Calu3 (cell line): ENCODE measurements at places on chromosomes 7 and 10. TPM values are rescaled to one million over a fixed set of nuclear protein-coding genes. Genes with fewer than 3 reads are reported as not detected.

Gene SPDYE5
- total RNA-seq: not detected in 2 replicates

Gene NEUROD6
- total RNA-seq: not detected in 2 replicates

DNA sequence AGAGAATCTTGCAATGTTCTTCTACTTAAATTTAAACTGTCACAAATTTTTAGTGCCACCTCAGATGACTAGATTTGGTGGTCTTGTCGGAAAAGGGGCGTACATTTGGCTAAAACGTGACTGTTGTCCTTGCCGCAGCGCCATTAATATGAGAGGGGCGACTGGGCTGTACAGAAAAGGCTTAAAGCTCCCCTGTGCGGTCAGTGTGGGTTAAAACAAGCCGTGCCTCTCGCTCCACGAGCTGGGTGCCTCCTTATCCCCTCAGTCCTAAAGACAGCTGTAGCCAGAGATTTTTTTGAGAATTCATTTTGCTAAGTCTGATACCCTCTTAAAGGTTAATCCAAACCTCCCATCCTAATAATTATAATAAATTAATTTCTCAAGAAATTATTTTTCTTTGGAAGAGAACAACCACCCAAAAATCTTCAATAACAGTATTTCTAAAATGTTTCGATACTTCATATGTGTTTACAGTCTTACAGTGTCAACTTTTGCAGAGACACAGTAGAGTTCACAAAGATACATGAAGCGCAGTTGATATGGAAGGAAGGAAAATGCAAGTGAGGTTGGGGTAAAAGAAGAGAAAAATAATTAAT lies 68.6 kb downstream of the C7orf25 start:
- DNase-seq: peak; percentile 56
- H3K4me1 ChIP-seq: no peaks in the 10 kb centered on the region
- H3K36me3 ChIP-seq: no peaks in the 10 kb centered on the region

Gene GIMAP5
- total RNA-seq: not detected in 2 replicates

DNA sequence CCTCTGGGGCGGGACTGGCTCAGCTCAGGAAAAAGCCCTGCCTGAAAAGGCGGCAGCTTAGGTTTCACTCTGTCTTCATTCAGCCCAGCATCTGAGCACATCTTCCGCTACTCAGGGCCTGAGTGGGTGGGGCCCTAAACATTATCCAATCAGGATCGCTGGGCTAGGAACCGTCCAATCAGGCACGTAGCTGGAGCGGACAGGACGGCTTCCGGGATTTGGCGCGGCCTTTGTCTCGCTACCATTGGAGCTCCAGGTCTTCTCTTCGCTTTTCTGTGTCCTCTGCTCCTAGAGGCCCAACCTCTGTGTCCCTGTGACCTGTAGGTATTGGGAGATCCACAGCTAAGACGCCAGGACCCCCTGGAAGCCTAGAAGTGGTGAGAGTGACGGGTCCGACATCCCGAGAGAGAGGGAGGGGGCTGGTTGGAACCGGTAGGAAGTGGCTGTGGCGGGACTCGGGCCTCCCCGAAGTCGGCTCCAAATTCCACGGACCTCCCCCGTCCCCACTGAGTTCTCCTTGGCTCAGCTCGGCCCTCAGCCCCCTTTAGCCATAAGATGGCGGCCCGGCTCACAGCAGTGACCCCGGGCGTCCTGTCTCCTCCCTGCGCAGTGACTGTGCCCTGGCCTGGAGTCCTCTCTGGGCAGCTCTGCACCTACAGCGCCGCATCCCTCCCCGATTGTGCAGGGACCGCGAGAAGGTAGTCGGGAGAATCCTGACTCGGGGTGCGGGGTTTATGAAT lies 99.1 kb downstream of the ZNF680 start:
- H3K27ac ChIP-seq: no peak overlapping the region
- DNase-seq: no peak
- no peaks in the 10 kb centered on the region for H3K36me3 ChIP-seq
- H3K27me3 ChIP-seq: no peaks in the 10 kb centered on the region
- no peak overlapping the region for H3K4me3 ChIP-seq

- H3K27ac ChIP-seq: no peak overlapping the region
- DNase-seq: no peak
- no peaks in the 10 kb centered on the region for H3K36me3 ChIP-seq
Measured at GRCh38 chr7:47458057-47458456, 123.9 kb downstream of the TNS3 start.

GRCh38 chr10:52651293-52651692 lies 121.3 kb downstream of the MBL2 start:
- no peak overlapping the region for H3K4me3 ChIP-seq
- H3K27me3 ChIP-seq: no peaks in the 10 kb centered on the region
- H3K4me1 ChIP-seq: no peaks in the 10 kb centered on the region
- H3K36me3 ChIP-seq: no peaks in the 10 kb centered on the region
- DNase-seq: no peak

GRCh38 chr7:102967798-102968197 lies 55.0 kb downstream of the LRRC17 start:
- H3K27me3 ChIP-seq: no peaks in the 10 kb centered on the region
- H3K4me3 ChIP-seq: no peak overlapping the region
- H3K36me3 ChIP-seq: no peaks in the 10 kb centered on the region
- no peaks in the 10 kb centered on the region for H3K4me1 ChIP-seq
- no peak for DNase-seq
- no peak overlapping the region for H3K27ac ChIP-seq

- peaks cover 22% of the 10 kb centered on the region for H3K36me3 ChIP-seq
- no peaks in the 10 kb centered on the region for H3K27me3 ChIP-seq
- no peak for DNase-seq
- no peak overlapping the region for H3K4me3 ChIP-seq
- H3K4me1 ChIP-seq: peaks cover 33% of the 10 kb centered on the region
- H3K27ac ChIP-seq: peak overlapping the region; percentile 12
Measured at GRCh38 chr7:21941611-21942141, 4.0 kb downstream of the CDCA7L start.

GRCh38 chr7:35415411-35415822 lies 161.5 kb upstream of the TBX20 start:
- H3K4me3 ChIP-seq: no peak overlapping the region
- peaks cover 58% of the 10 kb centered on the region for H3K27me3 ChIP-seq
- no peak overlapping the region for H3K27ac ChIP-seq
- DNase-seq: no peak
- no peaks in the 10 kb centered on the region for H3K36me3 ChIP-seq
- H3K4me1 ChIP-seq: no peaks in the 10 kb centered on the region

- peaks cover 7% of the 10 kb centered on the region for H3K36me3 ChIP-seq
- DNase-seq: no peak
- no peak overlapping the region for H3K27ac ChIP-seq
- no peaks in the 10 kb centered on the region for H3K27me3 ChIP-seq
- H3K4me3 ChIP-seq: no peak overlapping the region
Measured at GRCh38 chr7:6074612-6075380, 43.6 kb downstream of the ANKRD61 start.

Gene DOCK1
- total RNA-seq: 29.1 and 34.2 TPM in 2 replicates

- H3K27ac ChIP-seq: no peak overlapping the region
- H3K4me1 ChIP-seq: no peaks in the 10 kb centered on the region
- H3K36me3 ChIP-seq: peaks cover 15% of the 10 kb centered on the region
- H3K27me3 ChIP-seq: no peaks in the 10 kb centered on the region
Measured at GRCh38 chr7:140041659-140042385, 20.9 kb downstream of the PARP12 start.

GRCh38 chr7:46288010-46288409 lies 366.9 kb upstream of the IGFBP3 start:
- H3K36me3 ChIP-seq: no peaks in the 10 kb centered on the region
- no peak for DNase-seq
- no peaks in the 10 kb centered on the region for H3K27me3 ChIP-seq
- peaks cover 59% of the 10 kb centered on the region for H3K4me1 ChIP-seq
- H3K4me3 ChIP-seq: no peak overlapping the region

- no peaks in the 10 kb centered on the region for H3K4me1 ChIP-seq
- no peaks in the 10 kb centered on the region for H3K27me3 ChIP-seq
- no peak overlapping the region for H3K4me3 ChIP-seq
- H3K36me3 ChIP-seq: no peaks in the 10 kb centered on the region
- no peak for DNase-seq
Measured at GRCh38 chr10:129690248-129691070, 223.4 kb downstream of the MGMT start.

DNA sequence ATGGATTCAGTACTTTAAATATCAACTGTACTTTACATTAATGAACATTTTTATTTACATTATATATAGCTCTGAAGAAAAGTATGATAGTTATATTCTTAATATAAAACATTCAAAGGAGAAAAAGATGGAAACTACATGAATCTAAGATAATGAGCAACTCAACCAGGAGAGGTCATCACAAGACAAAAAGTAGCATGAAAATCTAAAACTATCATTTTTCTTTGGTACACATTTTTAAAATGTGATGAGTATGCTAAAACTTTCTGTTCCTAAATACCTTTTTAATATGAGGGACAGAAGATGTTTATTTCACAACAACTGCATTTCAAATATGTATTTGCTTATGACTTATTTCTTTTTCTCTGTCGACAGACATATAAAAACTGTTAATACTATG lies 2.4 kb downstream of the CNTNAP2 start:
- no peaks in the 10 kb centered on the region for H3K27me3 ChIP-seq
- no peak overlapping the region for H3K4me3 ChIP-seq
- H3K27ac ChIP-seq: no peak overlapping the region
- no peak for DNase-seq
- H3K4me1 ChIP-seq: no peaks in the 10 kb centered on the region

Gene MMD2
- total RNA-seq: not detected in 2 replicates

Gene ASIC3
- 11.7 and 13.6 TPM in 2 replicates for total RNA-seq

DNA sequence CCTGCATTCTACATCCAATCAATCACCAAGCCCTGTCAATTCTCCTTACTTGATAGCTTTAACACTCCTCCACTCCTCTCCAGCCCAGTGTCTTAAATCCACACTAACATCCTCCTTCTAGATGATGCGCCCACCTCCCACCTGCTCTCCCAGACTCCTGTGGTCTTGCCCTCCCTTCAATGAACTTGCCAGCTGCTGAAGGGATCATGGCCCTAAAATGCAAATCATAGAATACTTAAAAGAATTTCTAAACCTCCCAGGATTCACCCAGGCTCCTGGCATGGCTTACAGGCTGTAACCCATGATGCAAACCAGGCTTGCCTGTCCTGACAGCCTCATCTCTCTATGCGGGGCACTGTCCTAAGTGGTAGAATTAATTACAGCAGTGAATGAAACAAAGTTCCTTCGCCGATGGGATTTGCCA lies 43.6 kb downstream of the SYPL1 start:
- H3K27me3 ChIP-seq: no peaks in the 10 kb centered on the region
- DNase-seq: no peak
- H3K36me3 ChIP-seq: peaks cover 5% of the 10 kb centered on the region
- H3K27ac ChIP-seq: no peak overlapping the region

Gene GPR37
- total RNA-seq: 7.5 and 7.9 TPM in 2 replicates

Gene EZH2
- total RNA-seq: 40.2 and 46.5 TPM in 2 replicates

Gene SLC39A12
- total RNA-seq: not detected in 2 replicates

DNA sequence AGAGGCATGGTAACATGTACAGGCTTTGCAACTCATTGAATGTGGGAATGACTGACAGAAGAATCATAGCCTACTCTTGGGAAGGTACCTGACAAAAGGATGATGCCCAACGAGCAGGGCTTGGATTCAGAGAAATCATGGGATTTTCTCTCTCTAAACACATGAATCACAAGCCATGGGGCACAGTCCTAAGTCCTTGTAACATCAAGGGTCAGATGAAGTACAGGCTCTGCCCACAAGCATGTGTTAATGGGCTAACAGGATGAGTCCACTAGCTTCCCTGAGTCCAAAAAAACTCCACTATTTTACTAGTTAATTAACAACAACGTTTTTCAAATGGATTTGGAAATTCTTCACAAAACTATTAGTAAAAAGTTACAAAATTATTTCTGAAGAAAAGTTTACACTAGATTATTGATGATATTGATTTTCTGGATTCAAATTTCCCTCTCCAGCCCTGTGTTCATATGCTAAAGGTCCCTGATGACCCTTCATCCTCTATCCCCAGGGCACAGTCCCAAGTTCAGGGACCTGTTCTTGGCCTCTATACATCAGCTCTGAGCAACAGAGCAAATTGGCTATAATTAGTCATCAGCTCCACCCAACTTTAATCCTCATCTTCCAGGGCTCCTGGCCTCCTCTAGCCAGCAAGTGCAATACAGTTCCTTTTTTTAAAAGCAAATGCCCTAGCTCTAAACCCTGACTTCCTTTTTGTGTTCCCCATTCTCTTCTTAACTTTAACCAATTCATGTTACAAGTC lies 99.8 kb downstream of the GSAP start:
- no peaks in the 10 kb centered on the region for H3K36me3 ChIP-seq
- peaks cover 8% of the 10 kb centered on the region for H3K4me1 ChIP-seq
- DNase-seq: no peak
- no peaks in the 10 kb centered on the region for H3K27me3 ChIP-seq
- no peak overlapping the region for H3K4me3 ChIP-seq
- no peak overlapping the region for H3K27ac ChIP-seq

- H3K27ac ChIP-seq: peak overlapping the region; percentile 100
- H3K4me1 ChIP-seq: peaks cover 59% of the 10 kb centered on the region
- DNase-seq: no peak
- H3K4me3 ChIP-seq: peak overlapping the region; percentile 65
Measured at GRCh38 chr10:44982496-44982895, 3.9 kb upstream of the DEPP1 start.

GRCh38 chr7:11210374-11210773 lies 236.7 kb downstream of the PHF14 start:
- DNase-seq: no peak
- no peak overlapping the region for H3K27ac ChIP-seq
- peaks cover 9% of the 10 kb centered on the region for H3K27me3 ChIP-seq

GRCh38 chr10:55476129-55476528 lies 675.1 kb upstream of the PCDH15 start:
- H3K4me3 ChIP-seq: no peak overlapping the region
- H3K27me3 ChIP-seq: no peaks in the 10 kb centered on the region
- no peaks in the 10 kb centered on the region for H3K4me1 ChIP-seq
- no peaks in the 10 kb centered on the region for H3K36me3 ChIP-seq
- DNase-seq: no peak

Gene RTKN2
- total RNA-seq: 25.0 and 26.7 TPM in 2 replicates

GRCh38 chr7:123823898-123824753 lies 20.8 kb upstream of the HYAL4 start:
- H3K4me1 ChIP-seq: peaks cover 14% of the 10 kb centered on the region
- no peak for DNase-seq
- peaks cover 8% of the 10 kb centered on the region for H3K27me3 ChIP-seq
- H3K36me3 ChIP-seq: no peaks in the 10 kb centered on the region

Gene TCF7L2
- 36.6 and 43.0 TPM in 2 replicates for total RNA-seq

GRCh38 chr10:61217851-61218565 lies 235.2 kb downstream of the TMEM26 start:
- no peaks in the 10 kb centered on the region for H3K36me3 ChIP-seq
- no peaks in the 10 kb centered on the region for H3K4me1 ChIP-seq
- no peak for DNase-seq
- no peak overlapping the region for H3K4me3 ChIP-seq
- no peak overlapping the region for H3K27ac ChIP-seq

Gene MGAM2
- total RNA-seq: 69.5 and 124 TPM in 2 replicates

Gene HOGA1
- 7.8 and 7.9 TPM in 2 replicates for total RNA-seq

DNA sequence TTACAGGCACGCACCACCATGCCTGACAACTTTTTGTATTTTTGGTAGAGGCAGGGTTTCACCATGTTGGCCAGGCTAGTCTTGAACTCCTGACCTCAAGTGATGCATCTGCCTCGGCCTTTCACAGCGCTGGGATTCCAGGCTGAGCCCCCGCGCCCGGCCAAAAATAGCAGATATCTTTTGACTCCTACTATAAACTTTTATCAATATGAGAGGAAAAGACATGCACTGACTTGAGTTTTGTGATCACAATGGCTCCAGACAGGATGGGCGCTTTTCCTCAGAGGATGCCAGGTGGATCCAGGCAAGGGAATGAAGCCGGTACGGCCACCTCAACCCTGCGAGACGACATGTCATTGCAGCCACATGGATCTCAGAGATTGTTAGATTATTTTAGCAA lies 123.9 kb downstream of the DNAJB6 start:
- DNase-seq: no peak
- H3K4me1 ChIP-seq: peaks cover 17% of the 10 kb centered on the region
- no peaks in the 10 kb centered on the region for H3K36me3 ChIP-seq
- no peak overlapping the region for H3K27ac ChIP-seq
- H3K4me3 ChIP-seq: no peak overlapping the region
